ENCODE measurements at places on chromosomes 1 and 21. TPM values are rescaled to one million over a fixed set of nuclear protein-coding genes. Genes with fewer than 3 reads are reported as not detected.

- no peak for DNase-seq
Measured at GRCh38 chr1:2300851-2301606, 72.9 kb downstream of the SKI start.

SMIM1 gene
- total RNA-seq, result 2.0 TPM

DNA sequence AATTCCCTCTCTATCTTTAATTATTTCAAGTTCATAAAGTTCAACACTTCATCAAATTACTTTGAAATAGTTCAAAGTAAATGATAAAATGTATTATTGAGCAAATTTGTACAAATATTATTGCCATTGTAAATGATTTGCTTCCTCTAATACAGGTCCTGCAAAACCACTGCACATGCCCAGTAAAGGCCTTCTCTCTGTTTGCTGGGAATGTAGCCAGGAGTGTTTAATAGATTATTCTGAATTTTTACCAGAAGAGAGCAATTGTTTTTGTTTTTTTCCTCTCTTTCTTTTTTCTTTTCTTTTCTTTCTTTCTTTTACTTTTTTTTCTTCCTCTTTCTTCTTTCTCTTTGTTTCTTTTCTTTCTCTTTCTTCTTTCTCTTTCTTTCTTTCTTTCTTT lies 486.3 kb downstream of the PTBP2 start:
- DNase-seq, result no peak

CDK11A gene
- total RNA-seq, result 7.6 TPM
